ENCODE measurements at places on chromosomes 1 and 21.

GRCh38 chr21:38467911-38468310 is 30.4 kb downstream of the ERG start:
- no peak for DNase-seq

- DNase-seq = no peak
These were observed 45.6 kb downstream of the KYAT3 start for GRCh38 chr1:88946861-88947260.

DNA sequence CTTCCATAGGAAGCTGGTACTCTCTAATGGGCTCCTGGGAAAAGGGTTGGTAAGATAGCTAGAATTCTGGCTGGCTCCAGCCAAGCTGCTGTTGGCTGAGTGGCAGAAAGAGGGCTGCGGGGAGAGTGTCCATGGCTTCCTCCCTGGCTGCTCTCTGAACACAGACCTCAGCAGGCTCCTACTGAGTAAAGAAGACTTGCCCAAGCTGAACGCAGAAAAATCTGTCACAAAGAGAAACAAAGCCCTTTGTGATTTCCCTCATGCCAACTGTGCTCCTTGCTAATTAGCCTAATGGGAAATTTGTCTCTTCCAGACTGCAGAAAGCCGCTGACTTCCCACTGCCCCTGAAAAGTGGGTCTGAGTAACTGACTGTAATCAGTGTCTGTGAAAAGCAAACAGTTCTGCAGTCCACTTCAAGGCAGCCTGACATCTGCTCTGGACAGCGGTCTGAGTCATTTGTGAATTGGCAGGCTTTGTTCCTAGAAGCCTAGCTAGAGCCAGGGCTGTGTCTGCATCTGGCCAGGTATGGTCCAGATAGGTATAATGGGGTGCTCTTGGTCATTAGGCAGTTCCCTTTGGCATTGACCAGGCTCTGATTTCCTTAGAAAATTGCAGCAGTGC is 282.8 kb downstream of the ZNF648 start:
- DNase-seq = no peak

GRCh38 chr1:248622570-248623001 is 12.3 kb downstream of the OR2T11 start:
- no peak for DNase-seq

- DNase-seq = no peak
These were observed 13.4 kb upstream of the FTCD start for GRCh38 chr21:46168659-46169386.
